Esophagus muscularis mucosa (tissue), 4 donors: ENCODE measurements at places on chromosomes 1 and 21. TPM values are rescaled to one million over a fixed set of nuclear protein-coding genes. Genes with fewer than 3 reads are reported as not detected.

Gene CRYZL1
- 26.8 TPM for total RNA-seq

Gene CD1E
- total RNA-seq: not detected

Gene CLCA2
- not detected for total RNA-seq

Gene LAMTOR2
- 59.3 TPM for total RNA-seq

Gene ADAMTSL4
- total RNA-seq: 86.1 TPM

Gene RNU5D-1
- total RNA-seq: not detected

Gene EDN2
- total RNA-seq: 0.40 TPM
